Hindlimb muscle (tissue), 1 donor: ENCODE measurements at places on chromosomes 4 and X. TPM values are rescaled to one million over a fixed set of nuclear protein-coding genes. Genes with fewer than 3 reads are reported as not detected.
A peak's percentile ranks its signal among the peaks of the same experiment; 100 is the strongest.

GRCh38 chr4:143351774-143352451 is 15.2 kb downstream of the GAB1 start:
- DNase-seq, result no peak

CLDN34 gene
- polyA plus RNA-seq, result not detected

DNA sequence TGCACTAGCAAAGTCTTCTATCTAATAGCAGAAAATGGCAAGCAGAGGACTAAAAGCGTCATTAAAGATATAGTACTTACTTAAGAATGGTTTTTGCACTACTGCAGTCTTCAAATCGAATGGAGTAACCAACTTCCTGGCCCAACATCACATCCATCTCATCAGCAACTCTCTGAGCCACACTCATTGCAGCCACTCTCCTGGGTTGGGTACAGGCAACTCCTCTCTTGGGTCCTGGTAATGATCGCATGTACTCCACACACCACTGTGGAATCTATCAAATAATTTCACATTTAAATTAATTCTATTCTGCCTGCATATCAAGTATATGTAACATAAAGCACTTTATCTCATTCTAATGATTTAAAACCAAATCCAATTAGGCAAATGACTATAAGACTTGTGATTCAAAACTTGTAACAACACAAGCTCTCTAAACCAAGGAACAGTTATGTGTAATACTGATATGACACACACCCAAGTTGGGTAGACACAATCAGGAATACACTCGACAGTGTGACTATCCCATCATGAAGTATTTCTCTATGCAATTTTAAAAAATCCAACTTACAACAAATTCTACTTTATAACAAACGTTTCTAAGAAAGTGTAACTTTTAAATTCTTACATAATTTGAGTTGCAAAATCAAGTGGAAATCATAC is 13.6 kb downstream of the DHX15 start:
- DNase-seq, result no peak

DNA sequence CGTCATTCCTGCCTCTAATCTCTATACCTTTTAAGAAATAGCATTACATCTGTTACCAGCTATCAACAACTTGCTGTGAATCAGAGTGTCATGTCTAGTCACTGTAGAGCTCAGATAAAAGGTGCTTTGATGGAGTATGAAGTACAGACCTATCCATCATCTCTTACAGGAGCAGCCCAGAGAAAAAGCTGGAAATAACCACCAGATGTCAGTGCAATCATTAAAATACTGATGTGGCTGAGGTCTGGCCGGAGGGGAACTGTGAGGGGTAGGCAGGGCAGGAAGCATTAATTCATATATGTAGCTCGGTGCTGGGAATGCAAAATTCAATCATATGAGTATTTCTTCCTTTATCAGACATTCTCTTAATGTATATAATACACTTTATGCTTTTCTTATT is 100.6 kb downstream of the AKAP4 start:
- DNase-seq, result peak; percentile 19

FAM156A gene
- polyA plus RNA-seq, result 28.9 TPM

LDB2 gene
- polyA plus RNA-seq, result 41.2 TPM

DNA sequence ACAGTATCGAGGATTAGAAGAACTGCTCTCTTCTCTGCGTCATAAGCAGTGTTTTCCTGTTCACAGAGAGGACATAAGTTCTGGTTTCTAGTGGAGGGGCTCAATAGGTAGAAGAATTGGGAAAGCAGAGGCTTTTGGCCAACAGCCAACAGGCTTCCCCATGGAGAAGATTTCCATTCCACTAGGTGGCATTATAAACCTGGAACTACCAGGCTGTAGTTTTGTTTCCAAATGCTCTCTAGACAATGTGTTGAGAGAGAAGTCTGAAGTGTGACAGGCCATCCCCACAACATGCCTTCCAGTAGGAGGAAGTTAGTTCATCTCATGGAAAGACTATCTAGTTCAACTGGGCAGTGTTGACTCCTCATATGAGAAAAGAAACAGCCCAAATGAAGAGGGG is 63.8 kb upstream of the ANXA10 start:
- no peak for DNase-seq

GLRA3 gene
- polyA plus RNA-seq, result not detected

GRCh38 chr4:121773883-121774282 is 8.9 kb upstream of the SMIM43 start:
- DNase-seq, result no peak

DNA sequence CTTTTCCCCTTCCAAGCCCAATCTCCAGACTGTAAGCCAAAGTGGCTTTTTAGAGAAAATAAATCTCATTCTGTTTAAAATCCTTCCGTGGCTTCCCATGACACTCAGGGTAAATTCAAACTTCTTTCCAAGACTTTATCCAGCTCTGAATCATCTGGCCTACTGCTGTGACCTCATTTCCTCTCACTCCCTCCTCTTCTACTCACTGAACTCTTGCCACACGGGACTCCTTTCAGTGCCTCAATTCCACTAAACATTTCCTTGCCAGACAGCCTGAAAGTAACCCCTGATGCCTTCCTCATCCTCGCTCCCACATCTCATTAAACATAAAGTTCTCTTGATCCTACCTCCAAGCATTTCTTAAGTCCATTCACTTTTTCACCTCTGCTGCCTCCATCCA is 27.8 kb upstream of the RNF128 start:
- no peak for DNase-seq

- no peak for DNase-seq
These were observed 36.0 kb downstream of the CENPE start for GRCh38 chr4:103162176-103162575.

GRCh38 chr4:40750461-40751258 is 905 bp downstream of the NSUN7 start:
- peak; percentile 8 for DNase-seq

MND1 gene
- 3.5 TPM for polyA plus RNA-seq

DNA sequence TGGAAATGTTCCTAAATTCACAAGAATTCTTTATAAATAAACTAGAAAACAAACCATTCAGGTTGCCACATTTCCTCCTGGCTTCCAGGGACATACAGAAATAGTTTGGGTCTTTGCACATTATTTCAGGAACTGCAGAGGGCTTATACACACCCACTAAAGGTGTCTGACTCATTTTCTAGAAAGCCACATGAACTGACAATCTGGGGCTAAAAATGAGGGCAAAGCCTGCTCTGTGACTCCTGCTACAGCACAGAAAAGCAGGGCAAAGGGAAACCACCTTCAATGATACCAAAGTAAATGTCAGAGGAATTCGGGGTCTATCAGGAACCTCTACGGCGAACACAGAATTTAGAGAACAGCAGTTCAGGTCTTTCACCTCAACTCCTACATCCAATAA is 112.2 kb upstream of the MAP3K15 start:
- no peak for DNase-seq

ARHGAP24 gene
- 49.0 TPM for polyA plus RNA-seq

GRCh38 chr4:153757407-153757806 is 2.4 kb downstream of the RNF175 start:
- no peak for DNase-seq

- DNase-seq, result no peak
These were observed 168.5 kb upstream of the USP38 start for GRCh38 chr4:143016171-143016570.

EPGN gene
- not detected for polyA plus RNA-seq

SNX25 gene
- polyA plus RNA-seq, result 7.7 TPM

DMP1 gene
- polyA plus RNA-seq, result not detected

POU3F4 gene
- polyA plus RNA-seq, result not detected

DNA sequence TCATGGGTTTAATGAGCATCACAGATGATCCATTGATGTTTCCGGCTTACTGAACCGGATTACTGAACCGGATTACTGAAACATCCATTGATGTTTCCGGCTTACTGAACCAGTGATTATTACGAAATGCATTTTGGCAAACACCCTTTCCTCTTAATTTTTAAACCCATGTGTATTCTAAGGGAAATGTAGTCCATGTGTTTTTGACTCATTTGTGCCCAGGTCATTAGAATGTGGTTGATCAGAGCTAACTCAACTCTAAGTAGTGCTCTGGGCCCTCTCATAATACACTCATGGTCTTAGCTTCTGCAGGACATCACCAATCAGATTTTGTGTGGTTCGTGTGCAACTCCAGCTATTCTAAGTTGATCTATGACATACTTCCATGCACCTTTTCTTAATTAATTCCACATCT is 141.6 kb downstream of the SPATA18 start:
- DNase-seq, result no peak

DNA sequence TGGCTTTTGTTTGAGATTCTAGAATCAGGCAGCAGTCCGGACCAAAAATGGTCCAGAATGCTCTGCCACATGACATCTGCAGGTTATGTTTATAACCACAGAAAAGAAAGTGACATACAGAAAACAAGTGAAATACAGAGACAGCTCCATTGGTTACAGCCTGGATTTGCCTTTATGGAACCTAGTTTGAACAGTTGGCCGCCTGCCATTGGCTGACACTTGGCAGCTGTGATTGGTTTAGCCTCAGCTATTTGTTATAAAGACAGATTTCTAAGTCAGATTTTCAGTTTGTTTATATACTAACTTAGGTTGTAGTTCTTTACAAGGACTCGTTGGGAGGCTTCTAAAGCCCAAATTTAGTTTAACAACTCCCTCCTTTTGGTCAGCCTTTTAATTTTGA is 40.8 kb upstream of the IL9R start:
- DNase-seq, result no peak

CHRDL1 gene
- polyA plus RNA-seq, result 5.1 TPM

DNA sequence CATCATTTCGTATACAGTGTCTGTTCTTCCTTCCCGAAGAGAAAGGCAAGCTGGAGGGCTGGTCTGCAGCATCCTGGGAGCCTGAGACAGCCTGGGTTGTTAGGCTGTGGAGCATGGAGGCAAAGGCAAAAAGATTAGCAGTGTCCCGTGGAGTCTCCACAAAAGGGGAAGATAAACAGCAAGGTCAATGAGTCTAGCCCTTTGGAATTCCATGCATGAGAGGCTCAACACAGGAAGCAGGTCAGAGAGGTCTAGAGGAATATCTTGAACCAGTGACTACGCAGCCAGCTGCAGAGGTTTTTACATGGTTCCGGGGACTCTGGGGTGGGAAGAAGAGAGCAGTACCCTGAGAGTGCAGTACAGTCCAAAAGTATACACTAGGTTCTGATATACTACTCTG is 12.2 kb upstream of the MCF2 start:
- no peak for DNase-seq

PCDH7 gene
- 34.1 TPM for polyA plus RNA-seq

DNA sequence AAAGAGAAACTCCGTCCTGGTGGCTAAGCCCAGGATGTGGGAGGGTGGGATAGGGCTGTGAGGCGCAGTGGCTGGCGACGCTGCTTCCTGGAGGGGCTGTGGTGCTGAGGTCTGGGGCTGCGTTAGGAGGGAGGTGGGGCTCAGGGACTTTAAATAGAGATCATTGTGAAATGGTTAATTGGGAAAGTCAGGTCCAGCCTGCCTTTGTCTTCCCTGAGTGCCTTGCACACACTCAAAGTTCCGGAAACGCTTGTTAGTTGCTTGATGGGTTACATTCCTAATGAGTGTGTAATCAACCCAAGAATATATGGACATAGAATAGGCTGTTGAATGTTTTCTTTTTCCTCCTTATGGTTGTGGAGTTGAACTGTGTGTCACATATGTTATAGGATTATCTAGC is 55.7 kb upstream of the CLDN34 start:
- DNase-seq, result no peak

DNA sequence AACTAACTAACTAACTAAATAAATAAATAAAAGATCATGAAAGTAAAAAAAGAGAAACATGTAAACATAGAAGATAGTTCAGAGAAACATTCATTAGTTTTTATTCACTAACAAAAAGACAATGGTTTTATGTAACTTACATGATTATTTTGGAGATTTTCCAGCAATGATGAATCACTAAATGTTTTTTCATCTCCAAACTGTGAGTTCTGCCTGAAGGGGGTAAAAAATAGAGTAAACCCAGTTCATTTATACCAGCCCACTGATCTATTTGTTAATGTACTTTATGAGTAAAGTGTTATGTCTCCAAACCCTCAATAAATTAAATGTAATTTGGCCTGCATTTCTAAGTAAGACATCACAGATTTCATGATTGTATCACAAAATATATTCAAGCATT is 101.1 kb downstream of the ATP8A1 start:
- DNase-seq, result no peak

DNA sequence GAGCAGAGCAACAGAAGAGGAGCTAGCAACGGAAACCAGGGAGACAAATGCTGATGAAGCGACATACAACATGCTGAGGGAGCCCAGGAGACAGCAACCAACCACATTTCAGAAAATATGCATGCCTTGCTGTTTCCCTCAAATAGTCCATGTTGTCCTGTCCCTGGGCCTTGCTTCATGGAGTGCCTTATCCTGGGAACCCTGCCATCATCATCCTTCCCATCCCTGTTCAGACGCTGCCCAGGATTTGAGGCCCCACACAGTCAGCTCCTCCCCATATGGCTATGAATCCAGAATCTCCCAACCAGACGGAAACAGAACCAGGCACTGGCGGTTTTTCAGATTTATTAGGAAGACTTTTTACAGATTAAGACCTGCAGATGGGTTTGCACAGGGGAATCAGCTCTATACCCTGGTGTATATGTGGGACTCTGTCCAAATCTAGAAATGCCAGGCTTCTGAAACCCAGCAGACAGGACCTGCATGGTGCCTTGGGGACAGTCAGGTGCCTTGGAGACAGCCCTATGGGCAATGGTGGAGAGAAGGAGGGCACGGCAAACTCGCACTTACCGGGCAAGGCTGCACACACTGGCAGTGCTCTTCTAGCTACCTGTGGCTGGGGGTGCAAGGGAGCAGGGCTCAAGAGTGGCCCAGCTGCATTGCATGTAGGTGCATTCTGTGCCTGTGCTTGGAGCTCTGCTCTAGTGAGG is 199.7 kb upstream of the MAMLD1 start:
- DNase-seq, result no peak

DNA sequence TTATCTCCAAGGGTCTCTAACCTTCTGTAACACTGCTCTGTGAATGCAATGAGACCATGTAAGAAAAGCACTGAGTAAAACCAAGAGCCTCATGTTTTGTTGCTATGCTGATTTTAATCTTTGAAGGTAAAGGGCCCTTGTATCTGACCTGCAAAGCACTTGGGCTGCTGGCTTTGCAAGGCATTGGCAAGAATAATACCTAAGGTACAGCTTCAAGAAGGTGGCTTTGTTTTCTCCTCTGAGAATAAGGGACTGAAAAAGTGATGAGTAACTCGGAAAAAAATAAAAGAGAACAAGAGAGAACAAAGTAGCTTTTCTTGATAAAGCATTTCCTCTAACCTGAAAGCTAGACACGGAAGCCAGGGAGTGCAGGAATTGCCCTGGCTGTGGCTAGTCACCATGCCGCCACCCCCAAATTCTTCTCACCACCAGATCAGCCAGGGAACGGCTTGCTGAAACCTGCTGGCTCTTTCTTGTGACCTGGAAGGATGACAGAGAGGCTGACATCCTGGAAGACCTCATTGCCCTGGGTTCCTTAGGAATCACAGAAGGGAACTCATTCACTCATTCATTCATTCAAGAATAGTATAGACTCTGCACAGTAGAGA is 41.8 kb upstream of the HS3ST1 start:
- DNase-seq, result no peak

- DNase-seq, result no peak
These were observed 75.8 kb downstream of the FAM53A start for GRCh38 chr4:1608196-1608820.

DNA sequence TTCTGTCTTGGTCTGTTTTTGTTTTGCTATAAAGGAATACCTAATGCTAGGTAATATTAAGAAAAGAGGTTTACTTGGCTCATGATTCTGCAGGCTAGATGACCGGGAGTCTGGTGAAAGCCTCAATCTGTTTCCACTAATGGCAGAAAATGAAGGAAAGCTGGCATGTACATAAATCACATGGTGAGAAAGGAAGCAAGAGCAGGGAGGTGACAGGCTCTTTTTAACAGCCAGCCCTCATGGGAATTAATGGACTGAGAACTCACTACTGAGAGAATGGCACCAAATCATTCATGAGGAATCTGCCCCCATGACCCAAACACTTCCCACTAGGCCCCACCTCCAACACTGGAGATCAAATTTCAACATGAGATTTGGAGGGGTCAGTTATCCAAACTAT is 27.6 kb downstream of the SATL1 start:
- DNase-seq, result no peak
